Central memory CD4-positive, alpha-beta T cell (primary cell): ENCODE measurements at places on chromosomes 12 and 14.

DNA sequence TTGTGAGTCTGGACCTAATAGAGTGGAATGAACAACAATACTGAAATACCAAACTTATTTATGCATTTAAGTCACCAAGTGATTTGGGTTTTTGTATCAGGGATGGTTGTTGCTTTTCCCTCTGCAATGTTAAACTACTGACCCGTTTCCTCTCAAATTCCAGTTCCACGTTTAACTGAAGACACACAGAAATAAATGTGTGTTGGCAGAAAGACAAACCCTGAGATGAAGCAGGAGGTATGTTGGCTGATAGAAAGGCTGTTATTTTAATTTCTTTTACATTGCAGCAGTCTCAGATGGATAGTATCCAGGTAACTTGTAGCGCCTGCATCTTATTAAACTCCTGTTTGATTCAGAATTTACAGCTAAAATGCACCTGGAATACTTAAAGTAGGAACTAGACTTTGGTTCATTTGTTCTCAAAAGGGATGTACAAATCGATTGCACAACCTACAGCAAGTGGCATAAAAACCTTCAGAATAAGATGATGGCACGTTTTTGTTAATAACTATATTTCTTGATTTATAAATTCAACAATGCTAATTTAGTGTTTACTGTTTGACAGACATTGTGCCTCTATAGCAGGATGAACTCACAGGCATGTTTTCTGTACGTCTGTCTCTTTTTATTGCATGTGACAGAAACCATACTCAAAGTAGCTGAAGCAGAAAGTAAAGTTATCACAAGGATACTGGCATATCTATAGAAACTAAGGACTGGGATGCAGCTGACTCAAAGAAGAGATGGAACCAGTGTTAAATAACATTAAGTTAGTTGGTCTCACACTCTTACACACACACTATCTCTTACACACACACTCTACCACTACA is 405.7 kb downstream of the ZFP36L1 start:
- no peak for DNase-seq

- no peak for DNase-seq
Measured at GRCh38 chr14:95156161-95157047, 925 bp downstream of the DICER1 start.

GRCh38 chr14:91858536-91859275 is 8.6 kb downstream of the TC2N start:
- DNase-seq, result no peak

DNA sequence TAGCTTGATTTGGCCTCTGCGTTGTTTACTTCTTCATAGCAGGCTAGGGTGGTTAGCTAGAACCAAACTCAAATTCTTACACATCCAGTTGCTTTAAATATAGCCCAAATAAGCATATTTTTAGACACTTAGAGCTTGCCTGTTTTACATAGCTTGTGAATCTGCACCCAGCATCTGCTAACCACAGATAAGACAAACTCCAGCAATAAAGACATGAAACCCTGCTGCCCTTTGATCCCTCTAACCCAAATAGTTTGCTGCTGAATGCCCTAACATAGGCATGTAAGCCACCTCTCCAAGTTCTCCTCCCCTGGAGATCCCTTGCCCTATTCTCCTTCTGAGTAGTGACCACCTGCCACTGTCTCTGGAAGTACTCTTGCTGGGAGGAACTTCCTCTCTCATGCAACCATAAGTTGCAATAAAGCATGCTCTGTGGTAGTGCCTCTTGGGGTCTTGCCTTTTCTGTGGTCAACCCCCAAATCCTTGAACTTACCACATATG is 185.6 kb downstream of the TMEM117 start:
- DNase-seq, result no peak

- no peak for DNase-seq
Measured at GRCh38 chr12:79678306-79678705, 12.5 kb downstream of the PAWR start.

- DNase-seq, result no peak
Measured at GRCh38 chr14:72308967-72309485, 376.8 kb downstream of the RGS6 start.

- DNase-seq, result no peak
Measured at GRCh38 chr14:43166163-43166562, 1340.9 kb downstream of the FSCB start.

DNA sequence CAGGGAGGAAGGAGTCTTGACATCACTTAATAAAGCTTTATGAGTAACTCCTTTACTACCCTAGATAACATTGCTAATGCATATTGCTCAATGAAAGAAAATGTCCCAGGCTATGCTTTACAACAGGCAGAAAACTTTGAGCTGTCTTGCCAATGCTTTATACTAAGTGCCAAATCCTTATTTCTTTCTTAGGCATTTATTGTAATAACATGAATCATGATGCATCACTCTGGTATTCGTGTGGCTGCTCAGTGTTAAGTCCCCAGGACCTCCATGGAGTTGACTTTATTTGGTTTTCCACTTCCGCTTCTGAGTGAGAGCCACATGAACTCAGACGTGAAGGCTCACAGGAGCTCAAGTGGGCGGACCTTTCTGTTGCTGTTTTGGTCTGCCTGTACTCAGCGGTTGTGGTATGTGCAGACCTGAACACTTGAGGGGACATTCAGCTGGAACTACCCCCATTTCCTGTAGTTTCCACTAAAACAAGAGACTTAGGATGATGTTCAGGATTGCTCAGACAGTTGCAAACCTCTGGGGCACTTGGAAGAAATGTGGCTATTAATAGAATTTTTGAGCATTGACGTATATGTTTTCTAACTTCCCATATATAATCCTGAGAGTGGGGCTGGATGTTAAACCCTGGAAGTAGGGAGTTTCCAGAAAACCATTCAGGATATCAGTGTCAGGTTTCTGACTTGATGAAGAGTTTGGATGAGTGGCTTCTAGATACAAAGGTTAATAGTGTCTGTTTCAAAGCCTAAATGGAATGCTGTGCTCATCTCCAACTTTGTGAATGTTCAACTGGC is 258.6 kb downstream of the MSRB3 start:
- DNase-seq, result no peak

- no peak for DNase-seq
Measured at GRCh38 chr14:84646786-84647500, 883.0 kb upstream of the FLRT2 start.
